ENCODE measurements at places on chromosomes 11 and 22. TPM values are rescaled to one million over a fixed set of nuclear protein-coding genes. Genes with fewer than 3 reads are reported as not detected.

The DCDC1 gene
- 3.1 TPM for polyA plus RNA-seq

The HTR3A gene
- 0.21 TPM for polyA plus RNA-seq

DNA sequence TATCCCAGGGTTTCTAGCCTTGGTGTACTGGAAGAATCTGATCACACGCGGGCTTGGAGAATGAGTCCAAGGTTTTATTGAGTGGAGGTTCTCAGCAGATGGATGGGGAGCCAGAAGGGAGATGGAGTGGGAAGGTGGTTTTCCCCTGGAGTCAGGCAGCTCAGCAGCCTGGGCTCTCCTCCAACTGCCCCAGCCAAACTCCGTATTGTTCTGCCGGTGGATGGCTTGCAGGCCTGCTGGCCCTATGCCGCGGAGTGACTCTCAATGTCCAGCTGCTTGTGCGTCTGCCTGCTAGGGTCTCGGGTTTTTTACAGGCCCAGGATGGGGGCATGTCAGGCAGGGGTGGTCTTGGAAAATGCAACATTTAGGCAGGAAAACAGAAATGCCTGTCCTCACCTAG lies 162.4 kb upstream of the LMO1 start:
- no peak for DNase-seq

DNA sequence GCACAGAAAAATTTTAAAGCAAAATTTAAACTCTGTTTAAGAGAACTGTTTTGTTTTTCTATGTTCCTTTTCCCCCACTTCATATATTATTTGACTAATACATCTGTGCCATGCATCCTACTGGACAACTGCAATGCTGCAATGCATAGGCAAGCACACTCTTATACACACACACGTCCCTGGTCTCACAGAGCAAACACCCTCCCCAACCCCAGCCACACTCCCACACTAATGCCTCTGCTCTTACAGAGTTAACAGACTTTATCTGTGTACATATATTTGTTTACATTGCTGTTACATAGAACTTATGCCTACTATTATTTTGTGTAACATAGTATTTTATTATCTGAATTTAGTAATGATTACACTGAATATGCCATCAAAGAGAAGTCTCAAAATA lies 25.5 kb upstream of the CTSC start:
- DNase-seq, result no peak

GRCh38 chr11:86769219-86769618 lies 31.1 kb upstream of the PRSS23 start:
- DNase-seq, result no peak

DNA sequence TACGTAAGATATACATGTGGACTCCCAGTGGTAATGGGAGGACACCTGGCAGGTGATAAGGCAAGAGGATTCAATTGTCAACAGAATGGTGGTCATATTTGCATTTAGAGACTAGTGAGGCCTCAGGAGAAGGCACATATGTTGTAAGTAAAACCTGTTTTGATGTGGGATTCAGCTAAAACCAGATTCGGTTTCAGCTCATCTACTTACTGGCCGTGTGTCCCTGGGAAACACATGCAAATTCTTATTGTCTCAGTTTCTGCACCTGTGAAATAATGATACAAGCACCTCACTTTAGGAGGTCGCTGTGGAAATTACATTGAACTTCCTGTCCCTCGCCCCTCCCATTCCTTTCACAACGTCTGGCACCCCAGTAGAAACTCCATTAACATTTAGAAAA lies 78.9 kb upstream of the FIBIN start:
- no peak for DNase-seq

DNA sequence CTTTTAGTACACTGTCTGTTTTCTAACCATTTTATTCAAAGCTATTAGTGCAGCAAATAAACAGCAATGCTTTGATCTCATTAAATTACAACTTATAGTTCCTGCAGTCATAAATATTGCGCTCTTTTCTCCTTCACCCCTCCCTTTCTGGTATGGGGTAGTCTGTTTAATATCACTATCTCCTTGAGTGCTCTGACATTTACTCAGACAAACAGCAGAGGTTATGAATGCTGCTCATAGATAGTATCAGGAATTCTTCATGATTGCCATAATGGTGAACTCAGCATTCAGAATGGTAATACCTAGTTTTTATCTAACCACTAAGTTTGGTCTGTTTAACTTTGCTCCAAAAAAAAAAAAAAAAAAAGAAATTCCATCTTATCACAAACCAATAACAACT lies 87.4 kb downstream of the EIF3M start:
- DNase-seq, result no peak

- DNase-seq, result no peak
Observed at GRCh38 chr11:65419460-65419771, 3.2 kb upstream of the NEAT1 start.

DNA sequence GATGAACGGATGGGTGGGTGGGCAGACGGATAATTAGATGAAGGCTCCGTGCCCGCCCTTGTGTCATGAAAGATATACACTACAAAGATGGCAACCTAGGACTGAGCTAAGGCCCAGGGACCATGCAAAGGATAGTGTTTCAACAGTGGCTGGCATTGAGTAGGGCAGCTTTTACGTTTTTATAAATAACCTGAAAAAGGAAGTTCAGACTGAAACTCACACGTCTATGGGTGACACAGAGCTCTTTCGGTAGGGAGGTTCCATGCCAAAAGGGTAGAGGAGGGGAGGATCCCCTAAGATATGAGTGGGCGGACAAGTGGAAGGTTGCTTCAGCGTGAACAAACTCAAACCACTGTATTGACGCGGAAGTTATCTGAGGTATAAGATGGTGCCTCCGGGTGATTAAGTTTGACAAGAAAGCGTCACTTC lies 90.5 kb downstream of the UBASH3B start:
- DNase-seq, result no peak

DNA sequence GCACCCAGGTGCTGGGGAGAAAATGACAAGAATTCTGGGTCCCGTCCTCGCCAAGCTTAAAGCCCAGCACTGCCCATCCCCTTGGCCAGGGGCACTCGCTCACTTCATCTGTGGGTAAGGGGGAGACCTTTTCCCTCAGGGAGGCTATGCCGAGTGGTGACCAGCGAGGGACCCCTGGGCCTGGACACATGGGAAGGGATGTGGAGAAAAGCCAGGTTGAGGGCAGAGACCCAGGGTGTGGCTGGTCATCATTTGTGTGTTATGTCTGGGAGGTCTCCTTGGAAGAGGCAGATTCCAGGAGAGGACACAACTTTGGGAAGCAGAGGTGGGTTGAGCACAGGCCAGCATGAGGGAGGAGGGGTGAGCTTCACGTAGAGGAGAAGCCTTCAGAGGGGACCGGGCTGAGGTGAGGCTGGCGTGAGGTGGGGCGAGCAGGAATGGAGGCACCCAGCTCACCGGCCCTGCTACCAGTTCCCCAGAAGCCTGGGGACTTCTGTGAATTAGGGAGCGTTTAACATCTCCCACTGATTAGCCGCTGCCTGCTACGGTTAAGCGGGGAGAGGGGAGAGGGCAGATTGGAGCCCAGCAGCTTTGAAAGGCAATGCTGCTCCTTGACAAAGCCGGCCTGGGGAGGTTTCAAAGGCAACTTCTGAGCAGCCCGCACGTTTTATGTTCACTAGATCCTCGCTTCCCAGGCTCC lies 25.8 kb upstream of the NECTIN1 start:
- DNase-seq, result no peak

- no peak for DNase-seq
Observed at GRCh38 chr22:40181323-40181722, 3.6 kb downstream of the TNRC6B start.

The RBMXL2 gene
- not detected for polyA plus RNA-seq

- no peak for DNase-seq
Observed at GRCh38 chr11:40241524-40242051, 1217.9 kb downstream of the LRRC4C start.

DNA sequence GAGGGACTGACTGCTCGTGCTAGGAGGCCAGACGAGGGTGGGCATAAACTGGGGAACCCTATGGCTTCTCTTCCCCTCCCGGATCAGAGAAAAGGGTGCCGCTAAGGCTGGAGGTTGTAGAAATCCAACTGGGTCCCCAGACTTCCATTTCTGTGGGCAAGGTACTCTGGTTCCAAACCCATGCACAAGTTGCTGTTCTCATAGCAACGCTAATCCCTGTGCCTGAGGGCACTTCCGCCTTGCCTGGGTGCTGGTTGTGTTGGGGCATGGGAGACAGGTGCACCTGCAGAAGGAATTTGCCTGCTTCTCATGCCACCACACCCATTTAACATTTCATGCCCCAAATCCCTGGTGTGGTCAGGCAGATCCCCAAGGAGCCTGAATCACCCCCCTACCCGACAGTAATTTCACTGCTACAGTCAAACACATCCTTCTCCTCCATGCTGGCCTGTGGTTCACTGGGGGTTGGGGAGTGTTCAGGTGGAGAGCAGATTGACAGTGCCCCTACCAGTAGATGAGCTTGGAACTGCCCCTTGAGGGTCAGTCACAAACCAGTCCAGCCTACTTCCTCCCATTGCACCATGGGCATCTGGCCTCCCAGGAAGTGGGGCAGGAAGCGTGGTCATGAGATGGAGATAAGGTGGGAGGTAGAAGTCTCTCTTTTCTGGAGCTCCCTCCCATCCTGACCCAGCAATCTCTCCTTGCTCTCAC lies 1.2 kb downstream of the C2CD2L start:
- no peak for DNase-seq

- no peak for DNase-seq
Observed at GRCh38 chr11:57459164-57460021, 935 bp upstream of the RTN4RL2 start.

The OR2AG2 gene
- 0.09 TPM for polyA plus RNA-seq

DNA sequence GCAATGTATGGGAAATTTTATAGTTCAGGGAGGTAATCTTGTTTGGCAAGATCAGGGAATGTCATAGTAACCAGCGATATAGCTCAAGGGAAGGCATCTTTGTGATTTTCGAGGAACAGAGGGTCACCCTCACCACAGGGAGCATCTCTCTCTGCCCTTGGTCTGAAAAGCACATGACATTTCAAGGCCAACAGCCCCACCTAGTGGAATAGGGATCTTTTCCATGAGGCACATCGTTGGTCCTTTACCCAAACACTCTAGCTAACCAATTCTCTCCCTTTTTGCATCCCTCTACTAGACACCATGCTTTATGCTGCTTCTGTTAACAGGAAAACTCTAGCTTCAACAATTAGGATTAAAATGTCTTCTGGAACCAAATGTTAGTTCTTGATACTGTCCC lies 179.0 kb downstream of the GRM5 start:
- DNase-seq, result no peak

The CXCR5 gene
- not detected for polyA plus RNA-seq

DNA sequence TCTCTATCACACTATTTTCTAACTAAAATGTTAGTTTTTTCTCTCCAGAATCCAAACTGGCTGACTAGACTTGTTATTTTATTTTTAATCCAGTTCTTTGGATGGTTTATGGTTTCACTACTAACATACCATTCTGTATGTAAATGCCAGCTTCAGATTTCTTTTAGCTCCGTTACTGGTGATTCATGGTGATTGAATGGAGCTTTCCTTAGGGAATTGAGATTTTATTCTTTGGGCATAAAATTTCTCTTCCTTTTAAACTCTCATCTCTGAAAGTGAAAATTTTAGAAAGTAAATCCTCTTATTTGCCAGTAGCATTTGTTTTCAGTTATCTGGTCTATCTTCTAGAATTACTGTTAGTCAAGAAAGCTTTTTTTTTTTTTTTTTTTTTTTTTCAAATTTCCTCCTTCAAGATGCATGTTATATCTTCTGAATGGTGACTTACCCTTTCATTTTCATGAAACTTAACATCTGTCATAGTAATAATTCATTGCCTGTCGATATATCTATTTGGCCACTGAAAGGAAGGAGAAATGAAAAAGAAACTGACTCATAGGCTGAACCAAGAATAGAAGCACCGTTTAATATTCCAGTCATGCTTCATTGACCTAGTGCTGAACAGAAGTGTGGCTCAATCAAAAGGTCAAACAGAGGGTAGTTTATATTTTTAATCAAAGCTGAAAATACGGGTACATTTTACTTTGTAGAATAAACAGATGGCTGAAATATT lies 6.4 kb downstream of the ENDOD1 start:
- DNase-seq, result no peak

DNA sequence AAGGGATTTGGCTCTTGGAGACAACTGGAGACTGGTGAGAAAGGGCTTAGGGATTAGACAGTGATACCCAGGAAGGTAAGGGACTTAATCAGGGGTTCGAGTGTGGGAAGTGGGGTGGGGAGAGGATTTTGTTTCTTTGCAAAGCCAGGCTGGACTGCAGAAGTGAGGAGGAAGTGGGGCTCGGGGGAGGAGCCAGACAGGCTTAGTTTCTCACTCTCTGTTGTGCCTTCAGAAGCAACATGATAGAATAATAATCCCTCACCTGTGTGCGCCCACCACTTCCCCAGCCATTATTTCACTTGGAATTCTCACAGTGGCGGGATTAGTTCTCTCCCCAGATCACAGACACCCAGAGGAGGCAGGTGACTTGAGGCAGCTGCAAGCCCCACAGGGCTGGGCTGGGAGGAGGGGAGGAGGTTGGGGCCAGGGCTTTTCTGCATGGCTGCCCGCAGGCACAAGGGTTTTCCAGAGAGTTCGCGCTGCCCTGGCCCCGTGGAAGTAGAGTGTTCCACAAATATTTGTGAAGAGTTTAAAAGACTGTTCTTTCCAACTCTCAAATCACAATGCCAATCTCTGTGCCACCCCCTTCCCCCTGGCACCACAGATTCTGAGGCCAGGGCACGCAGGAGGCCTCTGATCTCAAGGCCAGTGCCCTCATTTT lies 4.0 kb upstream of the SEC14L2 start:
- no peak for DNase-seq

The DKK3 gene
- 187 TPM for polyA plus RNA-seq

GRCh38 chr11:126683766-126684728 lies 316.5 kb downstream of the KIRREL3 start:
- DNase-seq, result no peak

DNA sequence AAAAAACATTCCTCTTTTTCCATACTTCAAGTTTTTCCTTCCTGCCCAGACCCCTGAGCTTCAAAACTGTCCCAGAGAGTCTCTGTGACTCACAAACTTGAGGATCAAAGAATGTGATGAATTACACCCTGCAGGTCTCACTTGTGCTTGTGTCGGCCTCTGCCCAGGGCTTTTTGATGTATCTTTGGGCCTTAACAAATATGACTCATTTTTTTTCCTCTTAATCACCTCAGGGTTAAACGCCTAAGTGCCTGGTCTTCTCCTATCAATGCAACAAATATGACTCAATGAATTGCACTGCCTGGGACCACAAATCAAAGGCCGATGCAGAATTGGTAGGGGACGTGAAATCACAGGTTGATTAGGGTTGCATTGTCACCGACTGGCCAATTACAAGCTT lies 267.7 kb downstream of the LARGE1 start:
- no peak for DNase-seq

The SYT7 gene
- polyA plus RNA-seq, result 6.5 TPM

DNA sequence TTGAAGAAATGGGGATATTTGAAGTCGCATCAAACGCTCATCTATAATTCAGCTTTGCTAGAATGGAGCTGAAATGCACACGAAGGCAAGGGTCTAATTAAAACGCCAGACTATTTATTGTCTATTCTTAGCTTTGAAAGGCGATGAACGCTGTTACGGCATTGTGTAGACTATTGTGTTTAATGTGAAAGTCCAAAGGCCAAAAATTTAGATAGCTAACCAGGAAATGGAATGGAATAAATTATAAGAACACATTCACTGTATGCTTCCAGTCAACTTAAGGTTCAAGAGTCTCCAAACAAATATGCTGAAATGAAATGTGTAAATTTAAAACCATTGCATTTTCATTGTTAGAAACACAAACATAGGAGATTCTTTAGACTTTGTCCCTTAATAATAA lies 186.2 kb downstream of the CWF19L2 start:
- no peak for DNase-seq

Measured in right lung (tissue), 10 donors.